ENCODE measurements at places on chromosomes 13 and 19. TPM values are rescaled to one million over a fixed set of nuclear protein-coding genes. Genes with fewer than 3 reads are reported as not detected.
A peak's percentile ranks its signal among the peaks of the same experiment; 100 is the strongest.

Gene DKKL1
- total RNA-seq: 2.6 TPM

Gene KLK2
- not detected for total RNA-seq

- no peak overlapping the region for H3K4me3 ChIP-seq
- no peaks in the 10 kb centered on the region for H3K27me3 ChIP-seq
- DNase-seq: no peak
- H3K36me3 ChIP-seq: no peaks in the 10 kb centered on the region
- no peak overlapping the region for H3K27ac ChIP-seq
- no peaks in the 10 kb centered on the region for H3K4me1 ChIP-seq
These were observed 30.9 kb upstream of the PSG9 start for GRCh38 chr19:43300206-43300605.

- DNase-seq: no peak
- H3K27ac ChIP-seq: no peak overlapping the region
- H3K36me3 ChIP-seq: no peaks in the 10 kb centered on the region
- H3K4me3 ChIP-seq: no peak overlapping the region
- H3K4me1 ChIP-seq: no peaks in the 10 kb centered on the region
- no peaks in the 10 kb centered on the region for H3K27me3 ChIP-seq
These were observed 123.8 kb downstream of the NDFIP2 start for GRCh38 chr13:79604752-79605151.

GRCh38 chr19:44725251-44725650 is 23.3 kb upstream of the BCL3 start:
- H3K36me3 ChIP-seq: no peaks in the 10 kb centered on the region
- no peak for DNase-seq
- H3K4me3 ChIP-seq: no peak overlapping the region
- no peak overlapping the region for H3K27ac ChIP-seq

GRCh38 chr13:40442826-40443225 is 223.6 kb downstream of the FOXO1 start:
- H3K36me3 ChIP-seq: no peaks in the 10 kb centered on the region
- H3K27me3 ChIP-seq: no peaks in the 10 kb centered on the region
- H3K4me1 ChIP-seq: no peaks in the 10 kb centered on the region
- no peak overlapping the region for H3K4me3 ChIP-seq
- no peak overlapping the region for H3K27ac ChIP-seq
- no peak for DNase-seq

- no peak overlapping the region for H3K4me3 ChIP-seq
- H3K4me1 ChIP-seq: no peaks in the 10 kb centered on the region
- H3K27me3 ChIP-seq: no peaks in the 10 kb centered on the region
- no peak overlapping the region for H3K27ac ChIP-seq
- no peaks in the 10 kb centered on the region for H3K36me3 ChIP-seq
These were observed 207.8 kb downstream of the RFC3 start for GRCh38 chr13:34025746-34026145.

DNA sequence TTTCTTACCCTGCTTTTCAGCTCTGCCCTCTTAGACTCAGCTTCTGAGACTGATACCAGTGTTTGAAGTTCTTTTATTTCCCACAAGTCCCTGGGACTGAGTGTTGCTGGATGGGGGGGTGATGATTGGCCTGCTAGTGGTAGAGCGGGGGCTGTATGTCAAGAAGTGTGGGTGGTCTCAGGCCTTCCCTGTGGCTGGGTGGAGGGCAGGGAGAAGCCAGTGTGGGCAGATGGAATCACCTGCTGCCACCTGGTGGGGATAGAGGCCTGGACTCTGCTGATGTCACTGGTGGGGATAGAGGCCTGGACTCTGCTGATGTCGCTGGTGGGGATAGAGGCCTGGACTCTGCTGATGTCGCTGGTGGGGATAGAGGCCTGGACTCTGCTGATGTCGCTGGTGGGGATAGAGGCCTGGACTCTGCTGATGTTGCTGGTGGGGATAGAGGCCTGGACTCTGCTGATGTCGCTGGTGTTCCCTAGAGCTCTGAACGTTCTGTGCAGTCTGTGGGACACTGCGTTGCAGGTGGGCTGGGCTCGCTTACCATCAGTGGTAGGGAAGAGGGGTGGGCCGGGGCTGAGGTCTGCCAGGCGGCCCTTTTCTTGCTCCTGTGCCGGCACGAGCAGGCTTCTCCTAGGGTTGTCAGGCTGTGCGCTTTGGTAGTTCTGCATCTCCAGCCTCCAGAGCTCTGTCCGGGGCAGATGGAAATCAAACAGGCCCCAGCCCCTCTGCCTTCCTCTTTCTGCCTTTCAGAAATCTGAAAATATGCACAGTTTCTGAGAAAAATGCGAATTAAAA is 101.3 kb downstream of the ARHGEF7 start:
- H3K27ac ChIP-seq: no peak overlapping the region
- H3K4me3 ChIP-seq: peak overlapping the region; percentile 35
